ENCODE measurements at places on chromosomes 16 and 17. TPM values are rescaled to one million over a fixed set of nuclear protein-coding genes. Genes with fewer than 3 reads are reported as not detected.

Gene SMIM36
- total RNA-seq = not detected

Gene ZG16B
- total RNA-seq = 1.1 TPM

Gene TBC1D16
- total RNA-seq = 54.5 TPM

Gene MAF
- total RNA-seq = 10.7 TPM

Gene AGRP
- total RNA-seq = not detected

GRCh38 chr17:16866436-16866835, 105.5 kb downstream of the TNFRSF13B start:
- DNase-seq = no peak

- no peak for DNase-seq
These were observed 3.2 kb upstream of the CRHR1 start for GRCh38 chr17:45780921-45781320.

DNA sequence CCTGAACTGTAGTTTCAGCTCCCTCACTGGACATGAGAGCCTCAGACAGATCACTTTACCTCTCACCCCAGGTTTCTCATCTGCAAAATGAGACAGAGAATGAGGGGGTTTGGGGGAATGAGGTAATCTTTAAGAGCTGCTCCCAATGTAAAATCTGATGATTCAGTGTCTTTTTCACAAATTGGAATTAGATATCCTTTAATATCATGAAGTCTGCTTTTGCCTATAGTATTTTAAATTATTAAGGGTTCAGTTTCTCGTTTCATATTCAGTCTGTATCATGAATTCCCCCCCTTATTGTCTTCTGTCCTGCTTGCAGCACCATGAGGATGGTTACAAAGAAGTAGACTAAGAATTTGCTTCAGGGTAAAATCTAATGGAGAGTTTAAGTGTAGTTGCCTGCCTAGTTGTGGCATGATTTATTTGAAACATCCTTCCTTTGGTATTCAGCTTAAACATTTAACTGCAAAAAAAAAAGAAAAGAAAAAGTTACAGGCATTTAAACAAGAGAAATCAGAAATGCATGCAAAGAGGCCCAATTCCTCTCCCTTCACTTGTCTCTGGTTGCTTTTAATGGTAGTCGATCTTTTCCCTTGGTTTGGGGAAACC, 77.3 kb downstream of the WNT3 start:
- DNase-seq = no peak

GRCh38 chr17:29076722-29077121, 33.8 kb downstream of the PIPOX start:
- no peak for DNase-seq

GRCh38 chr17:73910206-73910605, 266.0 kb upstream of the SDK2 start:
- DNase-seq = no peak

GRCh38 chr16:63617047-63617989, 1504.5 kb downstream of the CDH11 start:
- no peak for DNase-seq

DNA sequence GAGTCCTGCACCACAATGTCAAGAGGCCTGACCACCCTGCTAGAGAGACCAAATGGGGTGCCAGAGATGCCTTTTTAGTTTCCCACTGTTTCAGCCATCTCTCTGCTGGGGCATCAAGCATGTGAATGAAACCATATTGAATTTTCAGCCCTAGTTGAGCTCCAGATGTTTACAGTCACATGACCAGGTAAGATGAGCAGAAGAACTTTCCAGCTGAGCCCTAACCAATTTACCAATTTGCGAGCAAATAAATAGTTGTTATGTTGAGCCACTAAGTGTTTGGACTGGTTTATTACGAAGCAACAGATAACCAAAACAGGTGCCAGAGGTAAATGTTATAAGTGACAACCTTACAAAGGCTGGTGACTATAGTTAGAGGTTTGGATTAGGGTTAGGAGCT, 209.1 kb upstream of the CCL2 start:
- DNase-seq = no peak

- DNase-seq = no peak
These were observed 44.8 kb upstream of the MNT start for GRCh38 chr17:2445638-2446037.

DNA sequence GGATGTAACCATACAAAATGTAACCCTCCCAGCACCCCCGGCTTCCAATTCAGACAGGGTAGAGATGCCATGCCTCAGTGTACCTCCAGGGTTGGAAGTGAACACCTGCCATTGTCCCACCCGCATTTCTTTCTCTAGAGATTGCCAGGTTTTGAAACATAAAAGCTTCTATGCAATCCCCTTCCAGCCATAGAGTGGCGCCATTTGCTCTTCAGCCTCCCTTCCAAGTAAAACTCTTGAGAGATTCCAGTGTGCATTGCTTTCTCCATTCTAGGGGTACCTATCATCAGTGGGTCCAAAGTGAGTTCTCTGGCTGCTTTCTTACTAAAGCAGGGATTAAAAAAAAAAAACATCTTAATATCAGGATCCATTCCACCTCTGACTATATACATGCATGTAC, 133.1 kb upstream of the RPL38 start:
- DNase-seq = no peak

DNA sequence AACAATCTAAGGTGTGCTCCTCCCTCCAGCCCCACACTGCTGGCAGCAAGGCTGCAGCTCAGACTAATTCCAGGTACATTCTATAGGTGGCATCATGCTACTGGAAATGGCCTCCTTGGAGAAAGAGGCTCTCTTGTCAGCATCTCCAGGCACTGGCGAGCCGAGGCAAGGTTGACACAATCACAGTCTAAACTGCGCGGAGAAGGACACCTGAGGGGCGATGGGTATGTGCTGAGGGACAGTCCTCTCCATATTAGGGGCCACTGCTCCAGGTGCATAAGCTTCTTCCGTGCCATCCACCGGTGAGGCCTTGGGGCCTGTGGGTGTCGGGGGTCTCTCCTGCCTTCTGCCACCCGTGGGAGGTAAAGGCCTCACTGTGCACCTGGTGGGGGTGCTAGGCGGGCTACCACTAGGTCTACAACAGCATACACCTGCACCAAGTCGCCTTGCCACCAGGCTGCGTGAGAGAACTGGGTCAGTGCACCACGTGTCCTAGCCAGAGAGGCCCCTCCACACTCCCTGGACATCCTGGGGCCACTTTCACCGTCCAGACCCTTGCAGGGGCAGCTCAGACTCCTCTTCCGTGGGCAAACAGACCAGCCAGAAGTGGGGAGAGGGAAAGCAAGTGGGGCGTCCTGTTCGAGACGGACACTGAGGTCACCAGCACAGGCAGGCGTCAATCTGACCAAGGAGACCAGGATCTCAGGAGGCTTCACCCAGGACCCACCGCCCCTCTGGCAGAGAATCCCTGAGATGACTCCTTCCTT, 12.1 kb upstream of the CBX8 start:
- DNase-seq = peak; percentile 32

- DNase-seq = no peak
These were observed 4.7 kb upstream of the BEAN1 start for GRCh38 chr16:66422366-66422765.

GRCh38 chr17:39200070-39200879, at the start of gene RPL19:
Gene RPL19 (plus strand): TSS chr17:39200283. CDS start chr17:39200345, 62 bp downstream.
- DNase-seq = no peak

GRCh38 chr17:38594152-38594551, 11.6 kb downstream of the SRCIN1 start:
- DNase-seq = no peak
